ENCODE measurements at places on chromosomes 13 and 19.

DNA sequence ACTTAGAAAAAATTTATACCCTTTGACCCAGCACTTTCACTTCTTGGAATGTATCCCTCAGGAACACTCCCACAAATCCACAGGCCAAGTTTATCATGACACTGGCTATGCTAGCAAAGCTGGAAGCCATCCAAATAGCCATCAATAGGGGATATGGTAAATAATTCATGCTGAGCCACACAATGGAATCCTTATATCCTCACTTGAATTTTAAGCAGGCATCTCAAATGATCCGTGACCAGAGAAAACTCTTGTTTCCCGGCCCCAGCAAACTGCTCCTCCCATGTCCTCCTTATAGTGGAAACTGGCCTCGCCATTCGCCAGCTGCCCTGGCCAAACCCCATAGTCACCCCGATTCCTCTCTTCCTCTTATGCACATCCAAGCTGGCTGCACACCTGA, 37.6 kb downstream of the GRIK5 start:
- no peak for DNase-seq

DNA sequence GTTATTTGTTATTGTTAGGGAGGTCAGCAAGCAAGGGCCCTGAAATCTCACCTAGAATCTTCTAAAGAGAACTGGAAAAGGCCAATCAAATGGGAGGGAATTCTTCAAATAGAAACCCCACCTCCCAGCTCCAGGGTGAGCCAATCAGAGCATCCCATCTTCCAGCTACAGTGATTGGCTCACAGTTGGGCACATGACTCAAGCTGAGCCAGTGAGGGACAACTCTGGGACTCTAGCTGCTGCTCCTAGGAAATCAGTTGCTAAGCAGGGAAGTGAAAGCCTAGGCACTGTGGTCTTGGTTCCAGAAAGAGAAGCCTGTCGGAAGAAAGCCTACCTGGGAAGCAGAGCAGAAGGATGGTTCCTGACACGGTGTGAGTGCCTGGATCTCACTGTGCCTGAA, 13.4 kb downstream of the TM6SF2 start:
- no peak for DNase-seq

- DNase-seq, result no peak
Observed at GRCh38 chr13:19618977-19619376, 14.5 kb upstream of the MPHOSPH8 start.

GRCh38 chr19:40235238-40236025, 8.9 kb upstream of the CCNP start:
- no peak for DNase-seq

GRCh38 chr19:40091205-40092129, 724 bp upstream of the ZNF780A start:
- DNase-seq, result no peak

DNA sequence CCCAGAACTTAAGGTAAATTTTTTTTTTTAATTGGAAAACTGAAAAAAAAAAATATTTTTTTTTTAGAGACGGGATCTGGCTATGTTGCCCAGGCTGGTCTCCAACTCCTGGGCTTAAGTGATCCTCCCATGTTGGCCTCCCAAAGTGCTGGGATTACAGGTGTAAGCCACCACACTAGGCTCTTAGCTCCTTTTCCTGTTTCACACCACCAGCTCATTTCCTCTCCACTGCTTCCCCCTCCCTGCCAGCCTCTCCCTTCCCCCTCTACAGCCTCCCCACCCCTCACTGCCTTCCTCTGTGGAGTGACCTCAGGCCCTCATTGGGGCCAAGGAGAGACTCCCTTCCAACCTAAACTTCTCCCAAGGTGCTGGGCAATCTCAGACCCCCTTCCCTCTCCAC, 4.2 kb upstream of the GIPR start:
- no peak for DNase-seq

GRCh38 chr19:42028304-42029216, 34.5 kb upstream of the ATP1A3 start:
- no peak for DNase-seq

- no peak for DNase-seq
Observed at GRCh38 chr13:43797159-43797558, 10.4 kb upstream of the ENOX1 start.

DNA sequence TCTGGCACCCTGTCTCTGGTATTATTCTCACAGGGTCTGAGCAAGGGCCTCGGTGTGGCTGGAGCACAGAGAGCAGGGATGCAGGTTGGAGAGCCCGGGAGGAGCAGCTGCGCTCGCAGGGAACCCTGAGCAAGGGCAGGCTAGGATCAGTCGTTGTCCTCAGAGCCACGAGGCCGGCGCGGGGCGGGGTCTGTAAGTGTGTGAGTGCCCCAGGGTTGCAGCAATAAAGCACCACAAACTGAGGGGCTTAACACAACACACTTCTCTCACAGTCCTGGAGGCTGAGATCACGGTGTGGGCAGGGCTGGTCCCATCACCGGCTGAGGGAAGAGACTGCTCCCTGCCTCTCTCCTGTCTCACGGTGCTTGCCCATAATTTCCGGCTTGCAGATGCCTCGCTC, 38.5 kb upstream of the GGACT start:
- no peak for DNase-seq

- no peak for DNase-seq
Observed at GRCh38 chr13:31629085-31629780, 110.1 kb upstream of the RXFP2 start.

DNA sequence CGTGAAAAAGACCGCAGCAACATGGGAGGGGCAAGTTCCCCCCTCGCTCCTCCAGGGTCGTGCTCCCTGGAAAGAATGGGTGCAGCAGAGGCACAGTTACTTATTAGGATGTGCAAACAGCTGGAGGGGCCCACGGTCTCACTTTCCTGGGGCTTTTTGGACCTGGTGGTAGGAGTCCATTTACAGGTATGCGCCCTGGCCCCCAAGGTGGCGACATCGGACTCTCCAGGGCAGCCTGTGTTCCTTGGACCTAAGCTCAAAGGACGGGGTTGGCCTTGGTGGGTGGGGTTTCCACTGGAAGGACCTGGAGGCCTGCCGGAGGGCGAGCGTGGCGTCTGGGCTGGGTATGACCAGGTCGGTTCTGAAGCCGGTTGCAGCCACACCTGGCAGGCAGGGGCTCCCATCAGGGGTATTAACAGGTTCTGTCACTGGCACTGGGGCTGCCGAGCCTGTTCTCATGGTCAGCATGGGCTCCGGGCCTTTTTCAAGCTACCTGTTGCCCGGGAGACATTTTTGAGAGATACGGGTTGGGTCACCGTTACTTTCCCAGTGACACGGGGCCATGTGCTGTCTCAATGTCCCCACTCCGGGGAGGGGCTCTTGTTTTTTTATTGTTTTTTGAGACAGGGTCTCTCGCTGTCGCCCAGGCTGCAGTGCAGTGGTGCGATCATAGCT, 5.9 kb downstream of the ZFR2 start:
- no peak for DNase-seq

- no peak for DNase-seq
Observed at GRCh38 chr13:41577436-41577835, 120.1 kb downstream of the RGCC start.

Measured in stimulated activated CD4-positive, alpha-beta T cell treated with anti-CD3 and anti-CD28 coated beads, Interleukin-4, amount 100 ng/mL, for 48 hours (primary cell).